Activated CD4-positive, alpha-beta T cell treated with anti-CD3 and anti-CD28 coated beads for 24 hours (primary cell): ENCODE measurements at places on chromosomes 2 and 18.

DNA sequence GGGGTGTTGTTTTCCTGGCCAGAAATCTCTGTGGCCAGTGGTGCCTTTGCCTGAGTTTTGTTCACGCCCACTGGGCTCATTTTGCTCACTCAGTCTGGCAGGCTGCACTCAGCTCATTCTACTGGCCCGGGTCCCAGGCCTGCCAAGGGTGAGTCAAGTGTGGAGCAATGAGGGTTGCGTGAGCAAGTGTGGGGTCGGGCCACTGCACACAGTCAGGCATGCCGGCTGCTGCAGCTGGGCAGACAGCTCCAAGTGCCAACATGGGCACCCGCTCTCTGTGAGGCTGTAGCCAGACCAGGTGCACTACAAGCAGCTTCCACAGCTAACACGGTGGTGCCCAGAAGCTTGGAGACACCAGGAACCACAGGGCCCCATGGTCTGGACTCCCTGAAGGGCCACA, 801.1 kb upstream of the RAB6C start:
- no peak for DNase-seq

DNA sequence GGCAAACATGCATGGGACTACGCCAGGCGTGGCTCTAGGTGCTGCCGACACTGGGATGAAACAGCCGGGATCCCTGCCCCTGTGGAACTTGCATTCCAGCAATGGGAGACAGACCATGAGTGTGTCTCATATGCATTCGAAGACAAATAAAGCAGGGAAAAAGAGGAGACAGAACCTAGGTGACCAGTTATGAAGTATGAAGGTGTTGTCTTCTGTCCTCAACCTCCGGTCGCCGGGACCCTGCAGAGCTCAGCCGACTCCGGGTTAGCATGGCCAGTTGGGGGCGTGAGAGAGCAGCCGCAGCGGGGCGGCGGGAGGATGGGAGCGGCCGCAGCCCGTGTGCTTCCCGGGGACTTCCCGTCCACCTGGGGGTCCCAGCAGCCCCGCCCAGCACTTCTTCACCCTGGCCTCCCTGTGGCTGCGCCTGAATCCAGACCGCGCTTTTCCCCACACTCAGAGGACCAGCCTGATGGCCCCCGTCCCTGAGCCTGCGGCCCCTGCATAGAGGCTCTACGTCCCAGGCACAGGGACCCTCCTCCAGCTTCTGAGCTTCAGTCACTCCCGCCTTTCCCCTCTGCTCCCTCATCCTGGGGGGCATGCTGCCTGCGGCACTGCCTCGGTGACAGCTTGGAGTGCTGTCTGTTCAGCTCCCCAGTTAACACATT, 11.4 kb downstream of the ID2 start:
- no peak for DNase-seq

- no peak for DNase-seq
Measured at GRCh38 chr2:143529118-143529720, 400.0 kb downstream of the ARHGAP15 start.

GRCh38 chr2:38933653-38934052, 44.0 kb downstream of the ARHGEF33 start:
- no peak for DNase-seq

DNA sequence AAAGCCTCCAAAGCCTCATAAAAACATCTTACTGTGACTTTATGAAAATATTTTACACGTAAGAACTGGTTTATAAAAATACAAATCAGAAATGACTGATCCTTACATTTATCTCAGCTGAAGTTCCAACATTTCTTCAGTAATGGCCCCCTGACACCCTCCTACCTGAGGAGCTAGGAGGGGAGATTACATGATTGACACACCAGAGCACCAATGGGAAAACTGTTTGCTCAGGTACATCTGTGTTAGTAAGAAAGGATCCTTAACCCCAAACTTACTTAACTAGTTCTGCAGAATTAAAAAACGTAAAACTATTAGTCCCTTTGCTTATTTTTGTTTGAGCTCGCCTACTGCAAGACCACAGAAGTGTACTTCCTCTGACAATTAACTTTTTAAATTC, 27.0 kb downstream of the ENOSF1 start:
- DNase-seq = no peak

DNA sequence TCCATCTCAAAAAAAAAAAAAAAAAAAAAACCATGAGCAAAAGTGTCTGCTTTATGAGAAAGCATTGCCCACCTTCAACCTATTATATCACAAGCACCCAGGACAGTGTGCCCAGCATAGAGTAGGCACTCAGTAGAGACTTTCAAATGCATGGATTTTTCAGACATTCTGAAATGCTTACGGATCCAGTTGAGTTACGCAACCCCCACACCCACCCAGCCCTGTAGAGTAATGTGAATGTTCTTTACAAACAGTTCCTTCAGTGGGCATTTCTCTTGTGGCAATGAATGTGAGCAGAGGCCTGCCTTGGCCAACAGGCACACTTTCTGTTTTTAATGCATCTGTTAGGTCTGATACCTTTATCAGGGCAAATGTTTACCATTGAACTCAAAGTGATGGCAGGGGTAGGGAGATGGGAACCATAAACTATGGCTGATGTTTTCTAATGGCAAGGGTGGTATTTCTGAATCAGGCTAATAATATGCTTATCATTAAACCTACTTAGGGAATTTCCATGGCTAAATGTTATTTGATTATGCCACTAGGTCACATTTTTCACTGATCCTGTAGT, 65.0 kb upstream of the RPL31 start:
- DNase-seq = no peak

DNA sequence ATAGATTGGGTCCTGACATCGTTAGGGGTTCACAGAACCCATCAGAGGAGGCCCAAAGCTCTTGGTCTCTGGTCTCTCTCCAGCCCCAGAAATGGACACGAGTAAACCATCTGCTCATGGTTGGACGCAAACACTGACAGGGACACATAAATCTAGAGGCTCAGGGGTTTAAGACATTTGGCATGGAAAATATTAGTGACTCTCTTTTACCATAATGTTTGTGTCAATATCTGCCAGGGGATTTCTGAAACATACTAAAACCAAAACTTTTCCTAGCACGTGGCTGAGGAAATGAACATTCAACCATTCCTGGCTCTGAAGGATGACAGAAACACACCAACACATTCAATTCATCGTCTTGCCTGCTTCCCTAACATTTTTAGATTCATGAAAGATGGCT, 226.2 kb downstream of the SP3 start:
- DNase-seq = no peak

- no peak for DNase-seq
Measured at GRCh38 chr2:196988639-196989038, 62.1 kb upstream of the PGAP1 start.

GRCh38 chr2:238087211-238087610, 12.9 kb upstream of the ESPNL start:
- no peak for DNase-seq

GRCh38 chr2:210356944-210357343, 42.0 kb upstream of the MYL1 start:
- no peak for DNase-seq

DNA sequence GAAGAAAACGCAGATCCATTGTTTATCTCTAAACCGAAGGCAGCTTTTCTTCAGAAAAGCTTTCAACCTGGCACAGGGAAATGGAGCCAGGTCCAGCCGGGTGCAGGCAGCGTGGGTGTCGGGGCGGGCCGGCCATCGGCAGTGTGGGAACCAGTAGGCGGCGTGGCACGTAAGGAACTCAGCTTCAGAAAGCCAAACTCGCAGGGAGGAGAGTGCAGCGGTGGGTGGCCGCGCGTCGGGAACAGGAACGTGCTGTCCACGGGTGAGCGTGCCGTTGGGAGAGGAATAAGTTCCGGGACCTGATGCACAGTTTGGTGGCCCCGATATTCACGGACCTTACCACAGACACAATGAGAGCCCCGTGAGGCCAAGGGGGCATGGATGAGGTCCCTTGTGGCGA, 270.4 kb downstream of the TWIST2 start:
- no peak for DNase-seq

- no peak for DNase-seq
Measured at GRCh38 chr2:70029814-70030409, 57.4 kb upstream of the PCBP1 start.

DNA sequence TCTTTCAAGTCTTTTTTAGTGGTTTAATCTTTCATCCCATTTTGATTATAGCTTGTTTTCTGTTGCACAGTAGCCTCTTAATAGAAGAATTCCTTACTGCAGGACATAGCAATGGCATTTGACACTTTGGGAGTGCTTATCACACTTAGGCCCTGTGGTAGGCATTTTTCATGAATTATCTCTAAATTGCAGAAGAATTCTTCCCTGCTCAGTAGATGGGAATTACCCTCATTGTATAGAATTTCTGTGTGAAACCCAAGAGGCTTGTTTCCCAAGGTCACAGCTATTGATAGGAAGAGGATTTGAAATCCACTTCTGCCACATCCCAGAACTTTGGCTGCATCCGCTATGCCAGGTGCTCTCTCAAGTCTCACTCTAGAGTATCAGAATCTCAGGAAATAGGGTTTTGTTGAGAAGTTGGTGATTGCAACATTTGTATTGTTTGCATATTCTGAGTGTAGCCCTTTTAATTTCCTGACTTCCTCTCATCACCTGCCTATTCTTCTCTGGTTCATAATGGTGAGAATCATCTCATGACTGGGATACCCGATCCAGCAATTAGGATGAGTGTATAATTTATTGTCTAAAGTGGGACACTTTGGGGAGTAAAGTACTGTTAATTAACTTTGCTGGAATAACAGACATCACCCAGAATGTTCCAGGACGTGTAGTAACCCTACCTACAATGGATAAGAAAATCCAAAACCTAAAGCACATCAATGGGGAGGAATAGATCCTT, 255.2 kb upstream of the RASGRP3 start:
- no peak for DNase-seq

- DNase-seq = no peak
Measured at GRCh38 chr2:157922336-157922735, 46.2 kb upstream of the ACVR1 start.

DNA sequence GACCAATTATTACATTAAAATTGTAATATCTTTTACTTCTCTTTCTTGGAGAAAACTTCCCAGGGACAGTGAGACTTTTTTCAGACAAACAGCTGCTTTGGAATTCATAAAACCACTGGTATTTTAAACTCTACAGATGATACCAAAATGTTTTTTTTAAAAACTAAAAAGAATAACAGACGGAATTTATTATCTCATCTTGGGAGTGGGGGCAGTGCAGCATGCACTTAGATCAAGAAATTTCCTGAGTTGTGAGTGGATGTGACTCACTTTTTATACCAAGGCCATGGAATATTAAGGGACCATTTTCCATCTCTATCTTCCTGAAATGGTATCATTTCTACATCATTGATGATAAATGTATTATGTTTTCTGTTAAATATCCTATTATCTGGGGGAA, 422.8 kb upstream of the HNRNPA3 start:
- DNase-seq = no peak
